Lung microvascular endothelial cell (primary cell): ENCODE measurements at places on chromosomes 1 and 21. TPM values are rescaled to one million over a fixed set of nuclear protein-coding genes. Genes with fewer than 3 reads are reported as not detected.

The PGLYRP3 gene
- not detected in 2 replicates for total RNA-seq

The INSRR gene
- total RNA-seq, result not detected in 2 replicates

The GUK1 gene
- 590 and 952 TPM in 2 replicates for total RNA-seq

The ACBD6 gene
- total RNA-seq, result 46.2 and 47.9 TPM in 2 replicates

The CELA3B gene
- total RNA-seq, result under 0.01 TPM in 1 of 2 replicates, not detected in the other

The LMOD1 gene
- not detected in 2 replicates for total RNA-seq

The TNFRSF8 gene
- not detected in 2 replicates for total RNA-seq

The RHEX gene
- not detected in 2 replicates for total RNA-seq

DNA sequence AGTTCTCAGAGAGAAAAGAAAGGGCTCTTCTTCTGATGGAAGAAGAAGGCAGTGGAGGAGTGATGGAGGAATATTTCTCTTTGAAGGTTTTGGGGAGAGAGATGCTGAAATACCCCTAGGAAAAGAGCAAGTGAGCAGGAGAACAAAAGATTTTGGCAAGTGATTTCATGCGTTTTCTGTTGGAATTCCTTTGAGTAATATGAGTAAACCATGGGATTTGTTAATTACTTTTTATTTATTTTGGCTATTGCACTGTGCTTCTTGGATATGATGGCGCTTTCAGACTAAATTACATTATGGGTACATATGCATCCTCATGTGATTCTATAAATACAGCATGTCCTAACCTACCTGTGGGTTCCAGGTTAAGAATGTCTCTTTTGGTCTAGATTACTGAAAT lies 210.1 kb upstream of the PTGFR start:
- DNase-seq, result no peak

DNA sequence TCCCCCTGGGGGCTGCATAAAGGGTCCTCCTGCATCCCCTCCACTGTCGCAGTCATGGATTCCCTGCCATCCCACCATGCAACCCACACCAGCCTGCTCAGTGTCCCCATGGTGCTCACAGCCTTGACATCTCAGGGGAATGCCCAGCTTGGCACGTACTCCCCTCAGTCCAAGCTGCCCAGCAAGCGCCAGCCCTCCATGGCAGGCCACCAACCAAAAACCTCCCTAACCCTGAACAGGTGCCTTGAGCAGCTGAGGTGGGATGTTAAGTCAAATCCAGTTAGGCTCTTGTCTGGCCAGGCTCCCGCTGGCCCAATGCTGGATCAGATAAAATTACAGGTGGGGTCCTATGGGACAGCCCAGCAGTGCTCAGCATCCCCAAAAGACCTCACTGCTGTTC lies 341 bp downstream of the VTCN1 start:
- no peak for DNase-seq

- no peak for DNase-seq
These were observed 28.5 kb downstream of the NIBAN1 start for GRCh38 chr1:184945678-184946412.

- no peak for DNase-seq
These were observed 7.7 kb downstream of the ANKRD35 start for GRCh38 chr1:145877923-145878486.

GRCh38 chr1:13550663-13551062 lies 33.0 kb upstream of the PDPN start:
- no peak for DNase-seq

DNA sequence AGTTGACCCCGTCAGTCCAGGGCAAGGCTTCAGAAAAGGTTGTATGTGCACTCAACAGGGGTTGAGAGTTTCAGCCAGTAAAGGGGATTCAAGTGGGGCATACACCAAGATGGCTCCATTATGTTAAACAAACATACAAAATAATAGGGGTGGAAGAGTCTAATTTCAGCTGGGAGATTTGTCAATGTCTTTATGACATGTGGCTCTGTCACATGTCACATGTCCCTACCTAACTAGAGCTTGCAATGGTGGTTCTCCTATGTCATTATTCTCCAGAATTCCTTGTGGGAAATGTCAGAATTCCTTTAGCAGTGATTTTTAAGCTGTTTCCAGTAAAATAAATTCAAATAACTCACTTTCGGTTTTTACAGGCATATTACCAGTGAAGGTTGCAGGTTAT lies 392.0 kb upstream of the ADGRL4 start:
- DNase-seq, result no peak

DNA sequence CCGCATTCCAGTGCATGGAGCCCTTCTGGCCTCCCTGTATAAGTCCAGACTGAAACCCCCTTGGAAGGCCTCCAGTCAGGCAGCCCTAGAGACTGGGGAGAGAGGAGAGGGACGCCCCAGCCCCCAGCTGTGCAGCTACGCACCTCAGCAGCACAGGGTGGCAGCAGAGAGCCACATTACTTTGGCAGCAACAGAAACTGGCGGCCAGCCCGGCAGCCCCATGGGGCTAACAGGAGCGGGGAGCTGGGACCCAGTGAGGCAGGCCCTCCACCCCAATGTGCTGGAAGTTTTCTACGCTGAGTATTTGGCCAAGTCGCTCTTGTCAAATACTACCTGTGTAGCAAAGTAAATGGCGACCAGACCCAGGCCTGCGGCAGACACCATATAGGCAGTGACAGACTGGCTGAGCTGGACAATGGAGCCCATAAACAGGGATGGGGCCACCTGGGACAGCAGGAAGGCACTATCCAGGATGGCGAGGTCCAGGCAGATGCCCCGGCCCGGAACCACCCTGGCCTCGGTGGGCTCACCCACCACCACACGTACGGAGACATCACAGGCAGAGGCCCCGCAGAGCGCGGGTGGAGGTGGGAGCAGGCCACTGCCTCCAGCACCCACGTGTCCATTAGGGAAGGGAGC lies 21.2 kb downstream of the SLC45A3 start:
- peak; percentile 72 for DNase-seq

DNA sequence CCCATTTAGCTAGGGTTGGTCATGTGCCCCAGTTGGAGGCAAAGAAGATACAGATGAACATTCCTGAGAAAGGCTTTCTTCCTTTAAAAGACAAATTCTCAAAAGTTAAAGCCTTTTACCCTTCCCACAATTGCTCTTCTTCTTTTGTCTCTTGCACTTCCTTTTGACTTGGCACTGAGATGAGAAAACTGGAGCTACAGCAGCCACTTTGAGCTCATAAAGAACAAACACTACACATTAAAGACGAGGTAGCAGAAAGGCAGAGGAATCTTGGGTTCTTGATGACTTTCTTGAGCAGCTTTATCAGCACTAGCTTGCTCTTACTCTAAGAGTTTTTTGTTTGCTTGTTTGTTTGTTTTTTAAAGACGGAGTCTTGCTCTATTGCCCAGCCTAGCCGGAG lies 92.2 kb downstream of the DAB1 start:
- no peak for DNase-seq

- DNase-seq, result no peak
These were observed 105.5 kb downstream of the TOMM20 start for GRCh38 chr1:235022981-235023710.

GRCh38 chr1:246544001-246544400 lies 22.1 kb downstream of the TFB2M start:
- no peak for DNase-seq

GRCh38 chr21:14773777-14774345 lies 227.7 kb upstream of the SAMSN1 start:
- peak; percentile 1 for DNase-seq

GRCh38 chr1:54564312-54565112 lies 16.5 kb downstream of the ACOT11 start:
- no peak for DNase-seq
